WTC11 (cell line): ENCODE measurements at places on chromosomes 13 and 19.

DNA sequence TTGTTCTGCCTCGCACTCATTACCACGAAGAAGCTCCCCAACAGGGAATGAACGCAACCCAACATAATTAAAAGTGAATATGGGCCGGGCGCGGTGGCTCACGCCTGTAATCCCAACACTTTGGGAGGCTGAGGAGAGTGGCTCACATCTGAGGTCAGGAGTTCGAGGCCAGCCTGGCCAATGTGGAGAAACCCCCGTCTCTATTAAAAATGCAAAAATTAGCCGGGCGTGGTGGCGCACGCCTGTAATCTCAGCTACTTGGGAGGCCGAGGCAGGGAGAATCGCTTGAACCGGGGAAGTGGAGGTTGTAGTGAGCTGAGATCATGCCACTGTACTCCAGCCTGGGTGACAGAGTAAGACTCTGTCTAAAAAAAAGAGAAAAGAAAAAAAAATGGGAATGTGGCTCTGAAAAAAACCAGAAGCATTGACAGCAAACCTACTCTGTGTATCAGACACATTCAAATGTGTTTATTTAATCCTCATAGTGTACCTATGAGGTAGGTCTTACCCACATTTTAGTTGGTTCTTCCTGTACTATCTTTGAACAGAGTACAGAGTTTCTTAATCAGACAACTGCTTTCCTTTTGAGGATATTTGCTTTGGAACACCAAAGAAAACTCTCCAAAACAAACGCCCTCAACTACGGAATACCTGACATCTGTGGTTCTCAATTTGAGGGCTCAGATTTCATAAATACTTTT, 70.0 kb downstream of the NUFIP1 start:
- H3K36me3 ChIP-seq: no peaks in the 10 kb centered on the region
- peaks cover 10% of the 10 kb centered on the region for H3K4me1 ChIP-seq
- no peak overlapping the region for H3K27ac ChIP-seq
- DNase-seq: no peak
- no peak overlapping the region for H3K4me3 ChIP-seq
- no peaks in the 10 kb centered on the region for H3K27me3 ChIP-seq

DNA sequence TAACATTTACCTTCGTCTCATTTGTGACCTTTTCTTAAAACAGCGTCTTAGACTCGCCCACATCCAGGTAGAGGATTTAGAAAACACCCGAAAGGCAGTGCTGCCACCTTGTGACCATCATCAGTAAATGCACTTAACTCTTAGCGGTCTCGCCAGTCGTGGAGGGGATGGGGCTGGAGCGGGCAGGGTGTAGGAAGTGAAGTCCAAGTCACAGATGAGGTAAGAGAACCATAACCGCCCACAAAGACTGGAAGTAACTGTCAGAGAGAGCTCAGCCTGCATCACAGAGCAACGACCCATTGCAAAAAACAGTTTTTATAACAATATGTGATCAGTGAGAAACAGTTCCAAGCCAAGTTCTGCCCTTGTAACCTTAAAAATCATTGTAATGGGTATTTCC, 10.7 kb upstream of the CEACAM3 start:
- no peak overlapping the region for H3K27ac ChIP-seq
- DNase-seq: peak; percentile 73
- peaks cover 43% of the 10 kb centered on the region for H3K27me3 ChIP-seq

DNA sequence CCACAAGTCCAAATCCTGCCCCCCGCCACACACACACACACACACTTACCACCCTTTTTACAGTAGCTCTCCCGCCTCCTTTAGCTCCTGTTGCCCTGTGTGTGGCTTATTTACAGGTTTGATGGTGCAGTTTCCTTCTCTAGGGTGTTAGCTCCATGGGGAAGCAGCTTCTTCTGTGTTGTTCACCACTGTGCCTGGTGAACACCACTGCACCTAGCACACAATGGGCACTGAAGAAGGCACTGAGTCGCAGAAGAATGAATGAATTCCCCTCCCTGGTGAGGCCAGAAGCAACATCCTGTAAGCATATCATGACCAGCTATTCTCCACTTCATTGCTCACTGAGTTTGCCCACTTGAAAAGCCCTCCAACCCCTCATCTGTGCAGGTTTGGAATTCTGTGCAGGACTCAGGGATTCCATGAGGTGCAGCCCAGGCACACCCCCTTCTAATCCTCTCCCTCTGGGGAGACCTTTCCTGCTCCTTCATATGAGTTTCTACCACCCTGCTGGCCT, 3.0 kb upstream of the RAB20 start:
- H3K36me3 ChIP-seq: no peaks in the 10 kb centered on the region
- DNase-seq: no peak
- no peak overlapping the region; the same call in 1 of the 2 replicates for H3K27ac ChIP-seq
- peaks cover 15% of the 10 kb centered on the region for H3K27me3 ChIP-seq
- H3K4me1 ChIP-seq: peaks cover 50% of the 10 kb centered on the region
- H3K4me3 ChIP-seq: no peak overlapping the region

GRCh38 chr13:26599860-26600259, 42.4 kb downstream of the WASF3 start:
- H3K27ac ChIP-seq: no peak overlapping the region
- H3K4me1 ChIP-seq: peaks cover 28% of the 10 kb centered on the region
- H3K27me3 ChIP-seq: no peaks in the 10 kb centered on the region
- no peak for DNase-seq
- no peak overlapping the region for H3K4me3 ChIP-seq
- H3K36me3 ChIP-seq: peaks cover 5% of the 10 kb centered on the region; the same call in 1 of the 2 replicates

GRCh38 chr19:10662384-10663251, 8.5 kb downstream of the ILF3 start:
- H3K27ac ChIP-seq: peak overlapping the region; percentile 96
- peaks cover 33% of the 10 kb centered on the region for H3K36me3 ChIP-seq

DNA sequence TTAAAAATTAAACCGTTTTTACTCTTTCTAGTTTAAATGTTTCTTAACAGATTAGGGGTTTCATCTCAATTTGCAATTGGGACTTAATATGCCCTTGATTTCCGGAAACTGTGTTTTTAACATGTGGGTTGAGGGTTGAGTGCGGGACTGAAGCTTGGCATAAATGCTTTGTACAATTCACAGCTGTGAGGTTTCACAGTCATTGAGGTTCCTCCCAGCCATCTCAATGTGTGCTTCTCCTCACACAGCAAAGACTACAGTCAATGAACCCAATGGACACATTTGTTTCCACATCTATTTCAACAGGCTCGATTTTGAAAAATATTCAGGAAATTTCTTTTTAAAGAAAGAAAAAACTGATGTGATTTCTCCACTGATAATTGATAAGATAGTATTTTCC, 328.6 kb downstream of the TBC1D4 start:
- DNase-seq: no peak
- H3K4me1 ChIP-seq: no peaks in the 10 kb centered on the region
- H3K36me3 ChIP-seq: peaks cover 20% of the 10 kb centered on the region
- H3K27me3 ChIP-seq: no peaks in the 10 kb centered on the region
- no peak overlapping the region for H3K4me3 ChIP-seq

DNA sequence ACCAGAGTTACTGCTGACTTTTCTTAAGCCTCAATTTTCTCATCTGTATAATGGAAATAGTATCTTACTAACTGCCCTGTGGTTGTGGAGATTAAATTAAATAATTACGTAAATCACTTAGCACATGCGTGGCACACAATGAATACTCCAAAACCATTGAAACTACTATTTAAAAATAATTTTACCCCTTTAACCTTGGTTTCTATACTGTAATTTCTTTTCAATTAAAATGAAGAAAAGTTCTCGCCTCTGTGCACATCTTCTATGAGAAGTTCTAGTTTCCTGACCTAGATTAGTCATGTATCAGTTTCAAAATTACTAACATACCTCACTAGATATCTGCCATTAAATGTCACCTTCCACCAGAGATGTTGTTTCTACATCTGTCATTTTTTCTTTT, 5.7 kb downstream of the SLITRK1 start:
- no peak overlapping the region for H3K4me3 ChIP-seq
- no peak overlapping the region for H3K27ac ChIP-seq

DNA sequence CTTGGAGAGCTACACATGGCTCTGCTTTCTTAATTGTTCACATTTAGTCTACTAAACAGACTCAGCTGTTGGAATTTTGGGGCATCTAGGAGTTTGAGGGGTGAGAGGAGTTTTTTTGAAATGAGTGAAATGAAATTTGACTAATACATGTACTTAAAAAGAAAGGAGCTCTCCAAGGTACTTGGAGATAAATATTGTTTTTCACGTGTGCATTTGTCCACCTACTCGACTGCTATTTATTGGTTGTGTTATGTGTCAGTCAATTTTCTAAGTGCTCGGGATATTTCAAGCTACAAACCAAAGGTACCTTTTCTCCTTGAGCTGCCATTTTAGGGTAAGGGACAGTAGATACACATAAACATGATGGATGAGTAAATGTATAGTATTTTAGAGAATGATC, 697.0 kb downstream of the LIG4 start:
- H3K4me3 ChIP-seq: no peak overlapping the region
- H3K27me3 ChIP-seq: no peaks in the 10 kb centered on the region
- DNase-seq: no peak
- no peaks in the 10 kb centered on the region for H3K36me3 ChIP-seq
- 0 out of 2 replicates have a peak, but pooled peaks cover 3% of the 10 kb centered on the region for H3K4me1 ChIP-seq
- no peak overlapping the region for H3K27ac ChIP-seq

- H3K27me3 ChIP-seq: no peaks in the 10 kb centered on the region
- no peaks in the 10 kb centered on the region for H3K36me3 ChIP-seq
- H3K4me1 ChIP-seq: peaks cover 67% of the 10 kb centered on the region
- H3K4me3 ChIP-seq: no peak overlapping the region
- DNase-seq: no peak
Measured at GRCh38 chr13:50914848-50915247, 5.3 kb downstream of the RNASEH2B start.

DNA sequence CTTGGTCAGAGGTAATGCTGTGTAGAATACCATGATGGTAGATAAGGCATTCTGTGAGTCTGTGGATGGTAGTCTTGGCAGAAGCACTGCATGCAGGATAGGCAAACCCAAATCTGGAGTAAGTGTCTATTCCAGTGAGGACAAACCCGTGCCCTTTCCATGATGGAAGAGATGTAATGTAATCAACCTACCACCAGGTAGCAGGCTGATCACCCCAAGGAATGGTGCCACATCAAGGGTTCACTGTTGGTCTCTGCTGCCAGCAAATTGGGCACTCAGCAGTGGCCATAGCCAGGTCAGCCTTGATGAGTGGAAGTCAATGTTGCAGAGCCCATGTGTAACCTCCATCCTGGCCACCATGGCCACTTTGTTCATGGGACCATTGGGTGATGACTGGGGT, 155.0 kb downstream of the RAP2A start:
- no peak for DNase-seq
- no peaks in the 10 kb centered on the region for H3K36me3 ChIP-seq
- no peak overlapping the region for H3K4me3 ChIP-seq
- H3K27ac ChIP-seq: no peak overlapping the region

GRCh38 chr13:23996456-23996855, 99.2 kb upstream of the C1QTNF9B start:
- H3K4me1 ChIP-seq: peaks cover 11% of the 10 kb centered on the region
- no peak overlapping the region for H3K27ac ChIP-seq
- no peak overlapping the region for H3K4me3 ChIP-seq
- H3K27me3 ChIP-seq: no peaks in the 10 kb centered on the region

DNA sequence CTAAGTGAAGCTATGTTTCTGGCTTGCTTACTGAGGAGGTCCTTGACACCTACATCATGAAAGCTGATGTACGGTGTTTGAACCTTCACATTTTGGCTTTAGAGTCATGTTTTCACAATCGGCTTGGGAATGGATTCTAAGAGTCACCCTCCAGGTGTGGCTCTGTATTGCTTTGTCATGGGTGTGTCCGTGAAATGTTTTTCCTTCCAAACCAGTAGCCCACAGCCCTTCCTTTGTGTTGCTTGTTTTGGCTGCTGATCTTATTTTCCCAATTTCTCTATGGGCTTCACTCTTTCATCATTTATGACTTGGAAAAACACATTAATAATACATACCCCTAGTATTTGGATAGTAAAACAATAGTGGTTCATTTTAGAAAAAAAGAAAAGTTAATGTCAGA, 240.6 kb downstream of the GGACT start:
- H3K27ac ChIP-seq: peak overlapping the region; percentile 53; the same call in 1 of the 2 replicates
- H3K4me1 ChIP-seq: peaks cover 14% of the 10 kb centered on the region
- no peak overlapping the region for H3K4me3 ChIP-seq
- DNase-seq: no peak

GRCh38 chr19:55080968-55081769, 5.5 kb downstream of the EPS8L1 start:
- H3K27ac ChIP-seq: peak overlapping the region; percentile 98
- peaks cover 79% of the 10 kb centered on the region for H3K27me3 ChIP-seq
- peak overlapping the region; percentile 96 for H3K4me3 ChIP-seq
- peak; percentile 98 for DNase-seq
- peaks cover 48% of the 10 kb centered on the region for H3K4me1 ChIP-seq

DNA sequence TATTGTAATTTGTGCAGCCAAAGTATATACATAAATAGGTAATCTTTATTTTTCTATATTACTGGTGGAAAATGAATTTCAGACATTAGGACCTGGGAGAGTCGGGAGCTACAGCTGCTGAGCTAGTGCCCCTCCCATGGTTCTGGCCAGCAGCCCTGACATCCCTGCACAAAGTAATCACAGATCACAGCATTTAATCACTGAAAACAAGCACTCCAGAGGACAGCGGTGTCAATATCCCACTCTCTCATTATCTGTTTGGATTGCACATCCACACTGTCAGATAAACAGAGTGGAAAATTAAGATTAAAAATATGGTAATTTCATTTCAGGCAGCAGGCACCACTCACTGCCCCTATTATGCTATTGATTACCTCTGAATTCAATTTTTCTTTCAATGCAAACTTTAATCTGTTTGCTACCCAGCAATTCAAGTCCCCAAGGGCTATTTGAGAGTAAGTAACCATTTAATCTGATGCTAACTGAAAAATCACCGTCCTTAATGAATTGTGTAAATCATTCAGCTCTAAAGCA, 254.1 kb upstream of the SOX21 start:
- no peak for DNase-seq
- H3K27ac ChIP-seq: no peak overlapping the region
- H3K36me3 ChIP-seq: no peaks in the 10 kb centered on the region
- peaks cover 16% of the 10 kb centered on the region for H3K27me3 ChIP-seq
- peak overlapping the region; percentile 71 for H3K4me3 ChIP-seq
- peaks cover 41% of the 10 kb centered on the region for H3K4me1 ChIP-seq

GRCh38 chr19:33661336-33661735, 39.6 kb downstream of the CHST8 start:
- no peaks in the 10 kb centered on the region for H3K27me3 ChIP-seq
- H3K27ac ChIP-seq: peak overlapping the region; percentile 63; the same call in 1 of the 2 replicates
- H3K4me1 ChIP-seq: peaks cover 21% of the 10 kb centered on the region
- H3K36me3 ChIP-seq: no peaks in the 10 kb centered on the region
